Keratinocyte (primary cell): ENCODE measurements at places on chromosomes 1 and 21.

DNA sequence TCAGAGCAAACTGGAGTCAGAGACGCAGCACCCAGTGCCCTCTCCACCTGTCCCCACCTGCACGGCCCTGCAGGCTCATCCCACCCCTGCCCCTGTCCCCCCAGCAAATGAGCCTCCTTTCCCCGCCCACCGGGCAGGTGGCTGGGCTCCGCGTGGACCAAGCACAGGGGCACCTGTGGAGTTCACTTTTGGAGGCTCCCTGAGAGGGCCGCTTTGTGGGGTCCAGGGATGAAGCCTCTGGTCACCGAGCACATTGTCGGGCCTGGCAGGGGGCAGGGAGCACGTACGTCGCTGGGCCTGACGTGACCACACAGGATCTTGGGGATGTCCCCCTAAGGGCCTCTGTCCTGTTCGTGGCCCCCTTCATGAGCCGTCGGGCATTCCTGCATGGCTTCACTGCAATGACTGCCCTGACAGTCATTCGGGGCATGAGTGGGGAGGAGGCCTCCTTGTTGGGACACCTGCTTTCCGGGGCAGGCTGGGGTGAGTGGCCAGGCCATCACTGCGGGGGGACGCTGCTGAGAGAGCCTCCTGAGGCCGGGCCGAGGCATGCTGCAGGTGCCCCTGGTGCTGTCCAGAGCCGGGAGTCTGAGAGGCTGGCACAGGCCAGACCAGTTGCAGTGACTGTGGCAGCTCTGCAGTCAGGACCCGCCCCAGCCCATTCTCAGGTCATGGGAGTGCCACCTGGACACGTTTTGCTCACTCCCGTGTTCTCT, 19.7 kb downstream of the SLX9 start:
- no peak for DNase-seq

DNA sequence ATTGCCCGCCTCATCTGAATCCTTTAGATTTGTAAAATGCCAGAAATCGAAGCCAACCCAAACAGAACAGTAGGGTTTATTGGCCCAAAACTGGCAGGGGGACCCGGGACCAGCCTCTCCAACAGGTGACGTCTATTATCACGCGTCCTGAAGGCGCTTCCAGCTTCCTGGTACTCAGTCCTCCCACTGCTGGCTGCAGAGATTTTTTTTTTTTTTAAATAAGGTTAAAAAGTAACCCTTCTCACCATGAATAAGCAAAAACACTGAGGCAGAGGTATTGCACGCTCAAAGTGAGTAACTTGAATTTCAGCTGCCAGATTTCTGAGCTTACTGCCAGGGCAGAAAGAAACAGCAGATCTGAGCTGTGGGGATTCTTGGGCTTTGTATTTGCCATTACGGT, 54.4 kb upstream of the GCLM start:
- DNase-seq: no peak

DNA sequence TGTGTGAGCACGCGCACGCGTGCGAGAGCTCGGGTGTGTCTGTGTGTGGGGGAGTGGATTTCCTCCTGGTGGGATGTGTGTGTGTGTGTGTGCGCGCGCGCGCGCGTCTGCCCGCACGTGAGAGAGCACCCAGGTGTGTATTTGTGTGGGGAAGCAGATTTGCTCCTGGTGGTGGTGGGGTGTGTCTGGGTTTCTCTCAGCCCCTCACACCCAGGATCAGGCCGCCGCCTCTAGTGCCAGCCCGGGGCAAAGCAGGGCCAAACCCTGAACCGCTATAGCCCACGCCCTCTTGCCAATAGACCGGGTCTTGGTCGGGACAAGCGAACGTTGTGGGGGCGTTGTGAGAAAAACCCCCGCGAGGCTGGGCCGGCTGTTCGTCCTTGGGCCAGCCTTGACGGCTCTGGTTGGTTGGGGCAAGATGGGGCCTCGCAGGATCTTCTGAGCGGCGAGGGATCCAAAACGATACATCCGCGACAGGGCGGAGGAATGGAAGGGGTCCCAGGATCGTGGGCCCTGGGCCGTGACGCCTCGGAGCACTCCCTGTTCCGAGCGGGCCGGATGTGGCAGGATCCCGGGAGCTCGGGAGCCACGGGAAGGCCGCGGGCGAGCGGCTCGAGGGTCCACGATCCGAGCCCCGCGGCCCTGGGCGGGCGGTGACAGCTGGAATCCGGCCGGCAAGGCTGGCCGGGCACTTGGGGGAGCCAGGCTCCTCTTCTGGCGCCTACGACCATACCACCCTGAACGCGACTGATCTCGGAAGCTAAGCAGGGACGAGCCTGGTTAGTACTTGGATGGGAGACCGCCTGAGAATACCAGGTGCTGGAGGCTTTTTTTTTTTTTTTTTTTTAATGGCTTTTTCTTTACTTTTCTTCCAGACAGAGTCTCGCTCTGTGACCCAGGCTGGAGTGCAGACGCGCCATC, 68.2 kb downstream of the RNF187 start:
- DNase-seq: no peak

DNA sequence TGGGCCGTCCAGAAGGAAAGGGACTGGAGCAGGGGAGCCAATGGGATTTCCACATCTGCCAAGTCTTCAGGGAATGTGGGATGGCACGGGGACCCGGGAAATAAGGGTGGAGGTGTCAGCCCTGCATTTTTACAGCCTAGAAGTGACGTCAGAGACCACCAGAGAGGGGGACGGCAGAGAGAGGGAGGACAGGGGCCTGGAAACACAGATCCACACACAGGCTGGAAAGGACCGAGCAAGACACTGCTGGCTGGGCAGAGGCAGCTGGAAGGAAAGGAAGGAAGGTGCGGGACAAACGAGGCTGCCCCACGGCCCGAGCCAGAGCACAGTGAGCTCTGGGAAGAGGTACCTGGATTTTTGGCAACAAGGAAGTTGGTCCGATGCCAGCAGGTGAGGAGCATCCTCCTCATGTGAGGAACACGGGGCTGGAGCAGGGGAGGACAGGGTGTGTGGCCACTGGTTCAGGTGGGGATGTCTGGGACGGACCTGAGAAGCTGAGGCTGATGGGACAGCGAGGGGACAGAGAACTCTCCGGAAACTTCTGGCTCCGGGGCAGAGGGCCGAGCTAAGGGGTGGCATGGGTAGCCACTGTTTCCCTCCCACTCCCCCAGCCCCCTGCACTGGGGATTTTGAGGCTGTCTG, 138.3 kb downstream of the PGBD5 start:
- no peak for DNase-seq

DNA sequence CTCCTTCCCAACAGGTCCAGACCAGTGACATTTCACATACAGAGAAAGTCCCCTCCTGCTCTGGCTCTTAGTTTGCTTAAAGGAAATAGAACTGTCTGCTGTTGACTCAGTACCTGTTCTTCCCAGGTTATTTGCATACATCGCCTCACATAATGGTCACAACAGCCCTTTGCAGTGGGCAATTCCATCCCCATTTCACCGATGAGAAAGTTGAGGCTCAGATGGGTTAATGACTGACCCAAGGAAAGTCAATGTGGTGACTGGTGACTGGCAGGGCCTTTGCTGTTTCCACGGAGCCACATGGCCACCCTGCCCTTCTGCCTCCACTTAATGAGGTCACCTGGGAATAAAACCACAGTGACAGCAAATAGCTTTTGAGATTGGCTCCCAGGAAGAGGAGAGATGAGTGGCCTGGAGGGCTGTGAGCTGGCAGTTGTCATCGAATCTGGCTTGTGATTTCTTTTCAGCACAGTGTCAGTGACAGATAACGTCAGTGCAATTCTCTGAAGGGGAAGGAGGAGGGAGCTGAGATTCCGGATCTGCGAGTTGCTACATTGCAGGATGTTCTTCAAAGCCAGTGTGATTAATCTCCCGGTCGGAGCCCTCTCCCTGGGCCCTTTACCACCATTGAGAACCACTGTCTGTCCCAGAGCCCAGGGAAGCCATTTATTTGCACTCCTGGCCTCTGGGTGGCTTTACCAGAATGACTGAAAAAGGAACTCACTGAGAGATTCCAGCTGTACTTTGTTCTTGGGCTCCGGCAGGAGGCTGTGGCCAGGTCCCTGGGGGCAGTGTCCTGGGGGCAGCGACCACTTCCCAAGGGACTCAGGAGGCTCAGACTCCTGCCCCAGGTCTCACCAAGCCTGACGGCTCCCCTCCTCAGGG, 117.2 kb downstream of the CNIH3 start:
- DNase-seq: no peak

DNA sequence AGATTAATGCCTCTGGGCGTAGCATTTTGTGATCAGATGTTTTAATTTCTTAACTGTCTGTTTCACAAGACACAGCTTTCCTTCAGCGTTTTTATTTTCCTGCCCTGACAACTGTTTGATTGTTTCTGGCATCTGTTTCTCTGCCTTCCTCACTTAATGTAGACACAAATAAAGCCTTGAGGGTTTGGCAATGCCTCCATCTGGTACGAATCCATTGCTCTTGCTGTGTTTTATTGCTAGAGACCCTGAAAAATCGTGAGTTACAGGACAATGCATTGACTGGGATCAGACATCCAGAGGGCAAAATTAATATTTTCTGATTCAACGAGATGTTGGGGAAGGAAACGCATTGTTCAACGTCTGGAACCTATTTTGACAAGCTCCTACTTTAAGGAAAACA, 363.5 kb downstream of the MRPL39 start:
- no peak for DNase-seq

DNA sequence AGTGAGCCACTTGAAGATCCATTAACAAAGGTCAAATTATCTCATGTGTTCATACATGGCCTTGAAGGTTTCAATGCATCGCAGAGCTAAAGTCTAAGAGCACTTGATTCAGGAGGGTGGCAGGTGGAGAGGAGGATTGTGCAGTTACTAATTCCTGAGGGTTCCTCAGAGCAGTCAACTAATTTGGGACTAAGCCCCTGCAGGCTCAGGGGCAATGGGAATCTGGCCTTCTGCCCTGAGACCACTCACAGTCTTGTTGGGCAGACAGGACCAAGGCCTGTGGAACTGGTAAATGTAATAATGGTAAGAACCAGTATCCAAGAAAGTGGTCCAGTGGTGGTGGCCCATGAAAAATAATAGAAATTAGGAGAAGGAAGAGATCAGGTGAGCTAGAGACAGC, 127.4 kb upstream of the HMGB4 start:
- DNase-seq: no peak

GRCh38 chr1:29713857-29714256, 477.5 kb downstream of the PTPRU start:
- no peak for DNase-seq

DNA sequence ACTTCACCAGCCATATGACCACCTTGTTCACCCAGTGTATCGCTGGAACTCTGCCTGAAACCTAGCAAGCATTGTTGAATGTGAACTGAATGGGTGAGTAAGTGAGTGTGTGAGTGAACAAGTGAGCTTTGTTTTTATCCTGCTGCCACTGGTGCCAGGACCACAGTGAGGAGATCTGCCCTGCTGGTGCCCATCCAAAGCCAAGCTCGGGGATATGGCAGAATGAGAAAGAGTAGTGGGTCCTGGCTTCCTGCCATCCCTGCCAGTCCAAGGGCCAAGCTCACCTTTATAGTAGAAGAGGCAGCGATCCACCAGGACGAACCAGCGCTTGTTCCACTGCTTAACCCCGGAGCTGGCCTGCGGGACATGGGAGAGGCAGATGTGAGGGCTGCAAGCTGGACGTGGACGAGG, 53.4 kb upstream of the GOLT1A start:
- no peak for DNase-seq

GRCh38 chr1:116382321-116382720, 9.3 kb downstream of the ATP1A1 start:
- DNase-seq: no peak

DNA sequence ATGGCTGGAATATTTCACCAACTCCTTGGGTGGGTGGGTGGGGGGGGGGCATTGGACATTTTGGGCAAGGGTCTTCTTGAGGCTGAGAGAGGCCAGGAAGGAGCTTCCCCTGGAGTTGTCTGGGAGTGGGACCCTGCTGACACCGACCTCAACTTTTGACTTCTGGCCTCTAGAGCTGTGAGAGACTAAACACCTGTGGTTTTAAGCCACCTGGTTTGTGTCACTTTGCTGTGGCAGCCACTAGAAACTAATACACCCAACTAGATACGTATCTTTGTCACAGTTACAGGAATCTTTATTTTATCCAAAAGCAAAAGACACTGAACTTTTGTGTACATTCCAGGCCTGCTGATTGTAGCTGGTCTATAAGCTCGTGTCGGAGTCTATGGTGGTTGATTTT, 9.9 kb upstream of the RIPK4 start:
- DNase-seq: no peak

DNA sequence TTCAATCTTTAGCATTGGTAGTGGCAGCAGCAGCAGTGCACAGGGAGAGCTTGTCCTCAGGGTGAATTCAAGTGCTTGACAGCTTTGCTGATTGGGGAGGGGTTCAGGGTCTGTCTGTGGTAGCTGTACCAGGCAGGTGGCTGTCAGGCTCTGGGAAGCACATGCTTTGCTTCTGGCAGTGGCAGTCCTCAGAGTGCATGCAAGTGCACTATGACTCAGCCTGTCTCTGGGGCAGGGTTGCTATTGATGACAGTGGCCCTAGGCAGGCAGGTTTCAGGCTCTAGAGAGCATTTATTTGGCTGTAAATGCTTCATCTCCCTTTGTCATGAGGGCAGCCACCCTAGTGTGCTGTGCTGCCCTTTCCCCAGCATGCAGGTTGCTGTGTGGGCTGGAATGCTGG, 251.9 kb upstream of the LRRC7 start:
- DNase-seq: no peak

GRCh38 chr1:54967372-54967771, 13.1 kb upstream of the TMEM61 start:
- no peak for DNase-seq

DNA sequence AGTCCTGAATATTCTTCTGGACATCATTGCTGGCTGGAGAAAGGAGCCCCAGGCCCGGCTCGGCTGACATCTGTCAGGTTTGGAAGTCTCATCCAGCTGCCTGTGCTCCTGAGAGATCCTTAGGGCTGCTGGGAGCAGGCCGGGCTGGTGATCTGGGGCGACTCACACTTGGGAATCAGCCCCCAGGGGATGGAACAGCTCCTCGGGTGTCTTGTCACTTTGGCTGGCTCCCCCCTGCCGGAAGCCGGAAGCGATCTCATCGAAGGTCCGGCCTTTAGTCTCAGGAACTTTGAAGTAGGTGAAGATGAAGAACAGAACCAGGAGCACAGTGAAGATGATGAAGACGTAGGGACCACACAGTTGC, 31.8 kb downstream of the SLC2A1 start:
- DNase-seq: no peak

- DNase-seq: no peak
These were observed 100.2 kb downstream of the SSBP3 start for GRCh38 chr1:54305906-54306514.

DNA sequence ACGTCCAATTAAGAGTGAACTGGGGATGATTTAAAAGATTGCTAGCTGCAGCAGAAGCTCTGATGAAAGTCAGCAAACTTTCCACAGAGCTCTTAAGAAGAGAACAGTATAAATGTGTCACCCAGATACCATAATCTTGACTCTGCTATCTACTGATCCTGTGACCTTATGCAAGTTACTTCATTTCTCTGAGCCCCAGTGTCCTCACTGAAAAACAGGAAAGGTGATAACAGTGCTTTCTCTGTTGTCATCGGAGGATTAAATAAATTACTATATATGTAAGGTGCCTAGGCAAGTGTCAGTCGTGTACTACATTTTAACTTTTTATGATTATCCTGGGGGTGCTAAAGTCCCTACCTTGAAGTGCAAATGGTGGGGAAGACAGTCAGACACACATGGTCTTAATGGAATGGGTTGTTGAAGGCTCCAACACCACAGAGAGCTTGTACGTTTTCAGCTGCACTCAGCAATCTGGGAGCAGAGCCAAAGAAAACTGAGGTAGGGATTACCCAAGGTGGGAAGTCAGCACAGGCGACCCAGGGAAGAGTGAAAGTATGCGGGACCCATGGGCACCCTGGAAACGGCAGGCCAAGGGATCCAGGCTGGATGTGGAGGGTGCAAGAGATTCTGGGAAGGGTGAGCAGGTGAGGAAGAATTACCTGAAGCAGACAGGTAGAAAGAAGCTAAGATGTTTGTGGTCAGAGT, 82.8 kb downstream of the DTL start:
- DNase-seq: no peak

- DNase-seq: no peak
These were observed 22.1 kb downstream of the BATF3 start for GRCh38 chr1:212677573-212677972.
